ENCODE measurements at places on chromosomes 2 and 18. TPM values are rescaled to one million over a fixed set of nuclear protein-coding genes. Genes with fewer than 3 reads are reported as not detected.

DNA sequence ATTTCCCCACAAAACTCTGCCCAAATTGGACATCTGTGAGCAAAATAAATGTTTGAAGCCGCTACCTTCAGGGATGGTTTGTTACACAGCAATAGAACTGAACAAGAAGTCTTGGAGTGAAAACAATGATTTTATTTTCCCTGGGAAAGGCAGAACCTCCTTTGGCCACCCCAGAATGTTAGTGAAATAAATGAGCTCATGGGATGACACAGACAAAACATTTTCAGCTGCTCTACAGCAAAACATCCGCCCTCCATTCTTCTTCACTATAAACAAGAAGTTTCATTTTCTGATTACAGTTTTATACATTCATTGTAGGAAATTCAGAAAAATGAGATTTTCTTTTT lies 4.3 kb upstream of the EFHD1 start:
- no peak for DNase-seq

DNA sequence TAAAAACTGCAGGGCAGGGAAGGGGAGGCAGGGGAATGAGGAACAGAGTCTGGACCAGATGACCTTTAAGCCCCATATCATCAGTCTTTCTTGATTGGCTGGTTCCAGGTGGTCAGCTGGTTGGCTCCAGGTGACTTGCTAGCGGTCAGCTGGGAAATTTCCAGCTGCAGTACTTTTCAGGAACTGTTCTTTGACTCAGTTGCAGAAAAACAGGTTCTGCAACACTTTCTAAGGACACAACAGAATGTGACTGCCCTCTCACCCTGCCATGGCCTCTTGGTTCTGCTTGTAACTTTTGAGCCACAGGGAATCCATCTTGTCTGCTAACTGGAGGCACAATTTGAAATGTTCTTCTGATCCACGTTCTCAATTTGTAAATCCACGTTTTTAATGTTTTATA lies 278.3 kb upstream of the LRATD1 start:
- no peak for DNase-seq

DNA sequence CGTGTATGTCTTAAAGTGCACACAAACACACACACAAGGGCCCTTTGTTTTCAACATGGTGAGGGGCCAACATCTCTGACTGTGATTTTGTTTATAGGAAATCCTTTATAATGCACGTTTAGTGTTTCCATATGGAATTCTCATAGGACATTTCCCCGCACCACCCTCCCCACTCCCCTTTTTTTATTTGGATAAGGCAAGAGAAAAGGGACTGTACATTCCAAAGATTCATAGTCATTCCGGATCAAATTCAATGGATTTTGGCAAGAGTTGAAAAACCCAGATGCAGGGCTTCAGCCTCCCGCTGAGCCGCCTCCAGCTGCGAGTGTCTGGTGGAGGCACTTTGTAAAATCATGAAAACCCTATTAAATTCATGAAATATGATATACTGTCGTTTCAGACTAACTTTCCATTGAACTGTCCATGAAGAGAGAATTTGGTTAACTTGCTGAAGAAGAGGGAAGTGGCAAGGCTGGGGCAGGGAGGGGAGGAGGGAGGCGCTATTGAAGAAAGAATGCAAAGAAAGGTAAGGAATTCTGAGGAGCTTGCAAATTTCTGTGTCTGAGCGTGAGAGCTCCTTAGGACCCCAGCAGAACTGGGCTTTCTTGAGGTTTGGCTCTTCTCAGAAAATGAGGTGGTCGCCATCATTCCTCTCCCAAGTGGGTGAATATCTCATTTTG lies 25.8 kb upstream of the SLC14A2 start:
- DNase-seq, result peak; percentile 87

Gene KCNJ3
- 0.52 TPM for polyA plus RNA-seq

DNA sequence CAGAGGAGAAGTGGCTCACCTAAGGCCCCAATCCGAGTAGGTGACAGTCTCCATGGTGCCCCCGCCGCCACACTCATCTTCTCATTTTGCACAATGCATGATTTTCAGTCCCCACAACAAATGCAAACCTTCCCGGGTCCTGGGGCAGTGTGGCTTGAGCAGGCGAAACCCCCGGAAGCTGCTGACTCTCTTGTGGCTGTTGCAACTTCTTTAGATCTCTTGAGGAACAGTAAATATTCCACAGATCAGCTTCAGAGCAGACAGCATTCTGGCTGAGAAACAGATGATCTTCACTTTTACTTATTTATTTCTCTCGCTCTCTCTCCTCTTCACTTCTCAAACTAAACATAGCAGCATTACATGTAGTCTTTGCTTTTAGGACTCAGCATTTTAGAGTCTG lies 51.9 kb downstream of the ASAP2 start:
- DNase-seq, result no peak

Gene AOX1
- polyA plus RNA-seq, result 140 TPM

DNA sequence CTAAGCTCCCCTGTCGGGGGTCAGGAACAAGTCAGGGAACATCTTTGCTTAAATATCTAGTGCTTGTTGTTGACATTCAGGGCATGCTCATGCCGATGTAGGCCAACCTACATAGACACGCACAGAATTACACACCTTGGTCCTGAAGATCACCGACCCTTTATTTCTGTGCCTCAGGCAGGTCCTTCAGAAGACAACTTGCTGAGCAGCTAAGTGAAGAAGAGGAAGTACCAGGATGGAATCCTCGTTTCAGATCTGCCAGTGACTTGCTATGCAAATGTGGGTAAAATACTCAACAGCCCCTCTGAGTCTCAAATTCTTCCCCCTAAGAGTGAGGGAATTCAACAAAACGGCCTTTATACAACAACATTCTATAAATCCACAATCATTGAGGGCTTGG lies 494.7 kb downstream of the BCL11A start:
- DNase-seq, result no peak

DNA sequence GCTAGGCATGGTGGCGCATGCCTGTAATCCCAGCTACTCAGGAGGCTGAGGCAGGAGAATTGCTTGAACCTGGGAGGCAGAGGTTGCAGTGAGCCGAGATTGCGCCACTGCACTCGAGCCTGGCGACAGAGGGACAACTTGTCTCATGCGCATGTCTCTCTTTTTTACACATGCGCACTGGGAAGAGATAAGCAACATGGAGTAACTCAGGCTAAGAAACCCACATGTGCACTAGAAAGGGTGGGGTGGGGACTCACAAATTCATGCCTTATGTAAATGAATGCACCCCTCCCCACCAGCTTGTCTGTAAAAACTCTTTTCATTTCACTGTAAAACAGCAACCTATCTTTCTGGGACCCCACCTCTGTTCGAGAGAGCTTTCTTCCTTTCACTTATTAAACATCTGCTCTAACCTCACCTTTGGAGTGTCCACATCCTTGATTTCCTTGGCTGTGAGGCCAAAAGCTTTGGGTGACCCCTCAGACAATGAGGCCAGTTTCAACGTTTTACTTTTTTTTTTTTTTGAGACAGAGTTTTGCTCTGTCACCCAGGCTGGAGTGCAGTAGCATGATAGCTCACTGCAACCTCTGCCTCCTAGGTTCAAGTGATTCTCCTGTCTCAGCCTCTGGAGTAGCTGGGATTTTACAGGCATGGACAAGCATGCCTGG lies 91.6 kb upstream of the RMP24 start:
- no peak for DNase-seq

GRCh38 chr2:239322416-239323086 lies 78.3 kb downstream of the HDAC4 start:
- DNase-seq, result no peak

DNA sequence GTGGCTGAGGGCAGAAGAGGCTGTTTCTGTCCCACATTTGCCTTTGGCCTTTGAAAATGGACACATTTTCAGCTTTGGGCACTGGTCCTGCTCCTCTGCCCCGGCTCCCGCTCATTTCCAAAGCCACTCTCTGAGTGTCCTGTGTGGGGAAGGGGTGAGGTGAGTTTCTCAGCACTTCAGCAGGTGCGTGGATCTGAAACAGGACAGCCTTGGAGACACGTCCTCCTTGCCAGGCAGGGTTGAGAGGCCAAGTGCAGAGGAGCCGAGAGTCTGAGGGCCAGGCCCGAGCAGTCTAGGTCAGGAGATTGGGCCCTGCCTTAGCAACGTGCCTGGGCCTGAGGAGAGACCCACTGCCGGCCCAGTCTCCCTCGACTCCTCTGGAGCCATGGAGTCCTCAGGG lies 21.9 kb upstream of the ALPI start:
- DNase-seq, result no peak

Gene EFR3B
- 0.51 TPM for polyA plus RNA-seq

Gene HADHA
- polyA plus RNA-seq, result 107 TPM

DNA sequence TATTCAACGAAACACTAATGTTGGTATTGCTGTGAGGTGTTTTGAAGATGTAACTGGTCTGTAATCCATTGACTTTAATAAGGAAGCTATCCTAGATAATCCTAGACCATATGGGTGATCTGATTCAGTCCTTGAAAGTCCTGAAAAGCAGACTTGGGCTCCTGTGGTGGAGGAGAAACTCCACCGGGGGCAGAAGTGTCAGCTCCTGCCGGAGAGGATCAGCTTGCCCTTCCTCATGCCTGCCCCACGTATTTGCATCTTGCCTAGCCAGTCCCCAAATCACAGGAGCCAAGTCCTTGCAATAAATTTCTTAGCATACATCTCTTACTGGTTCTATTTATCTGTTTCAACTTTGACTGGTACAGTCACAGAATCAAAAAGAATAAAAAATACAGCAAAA lies 144.2 kb upstream of the DLGAP1 start:
- no peak for DNase-seq

DNA sequence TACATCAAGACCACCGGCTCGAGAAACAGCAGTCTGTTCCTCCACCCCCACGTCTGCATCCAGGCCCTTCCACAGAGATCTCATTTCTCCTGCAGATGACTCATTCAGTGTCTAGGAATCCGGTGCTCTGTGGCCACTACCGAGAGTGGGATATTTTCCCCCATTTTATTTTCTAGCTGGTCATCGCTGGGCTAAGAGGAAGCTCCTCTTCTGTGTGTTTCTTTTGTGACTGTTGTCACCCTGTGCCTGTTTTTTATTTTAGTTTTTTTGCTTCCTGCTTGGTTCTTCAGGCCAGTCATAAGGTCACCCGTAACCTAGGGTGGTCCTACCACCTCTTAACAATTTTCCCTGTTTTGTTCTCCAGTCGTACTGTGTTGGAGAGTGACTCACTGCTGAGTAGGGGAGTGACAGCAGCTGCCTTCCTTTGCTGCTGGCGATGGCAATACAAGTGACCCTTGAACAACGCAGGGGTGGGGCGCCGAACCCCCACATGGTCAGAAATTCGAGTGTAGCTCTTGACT lies 6.7 kb downstream of the RAMP1 start:
- no peak for DNase-seq

DNA sequence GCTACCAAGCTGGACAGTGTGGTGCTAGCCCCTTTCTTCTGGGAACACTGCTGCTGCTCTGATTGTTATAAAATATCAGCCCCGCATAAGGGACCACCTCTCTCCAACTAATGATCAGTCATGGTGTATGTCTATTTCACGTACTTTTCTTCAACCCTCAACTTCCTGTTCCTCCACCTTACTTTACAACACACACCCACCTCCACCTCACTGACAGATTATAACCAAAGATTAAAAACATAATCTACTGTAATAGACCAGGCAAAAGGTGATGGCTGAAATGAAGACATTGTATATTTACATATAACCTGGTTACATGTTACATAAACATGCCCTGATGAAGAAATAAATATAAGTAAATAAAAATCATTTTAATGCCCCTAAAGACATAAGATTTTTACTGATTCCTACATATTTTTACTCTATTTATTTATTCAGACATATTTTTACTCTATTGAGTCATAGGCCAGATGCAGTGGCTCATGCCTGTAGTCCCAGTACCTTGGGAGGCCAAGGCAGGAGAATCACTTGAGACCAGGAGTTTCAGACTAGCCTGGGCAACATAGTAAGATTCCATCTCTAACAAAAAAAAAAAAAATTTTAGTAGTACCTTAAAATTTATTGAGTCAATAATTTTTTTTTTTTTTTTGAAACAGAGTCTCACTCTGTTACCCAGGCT lies 12.8 kb downstream of the STK39 start:
- DNase-seq, result no peak

DNA sequence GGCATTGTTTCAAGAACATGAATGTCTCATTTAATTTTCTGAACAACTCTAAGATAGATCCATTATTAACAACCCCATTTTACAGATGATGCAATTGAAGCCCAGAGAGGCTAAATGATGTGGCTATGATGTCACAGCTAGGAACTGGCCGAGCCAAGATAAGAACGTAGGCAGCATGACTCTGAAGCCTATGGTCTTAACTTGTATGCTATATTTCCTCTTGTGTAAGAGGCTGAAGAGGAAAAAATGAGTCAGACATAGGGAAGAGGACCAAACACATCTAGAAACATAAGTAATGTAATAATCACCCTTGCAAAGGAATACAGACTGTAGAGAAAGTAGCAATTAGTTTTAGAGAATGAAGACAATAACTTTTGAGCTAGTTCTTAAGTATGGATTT lies 416.8 kb downstream of the FIGN start:
- no peak for DNase-seq

DNA sequence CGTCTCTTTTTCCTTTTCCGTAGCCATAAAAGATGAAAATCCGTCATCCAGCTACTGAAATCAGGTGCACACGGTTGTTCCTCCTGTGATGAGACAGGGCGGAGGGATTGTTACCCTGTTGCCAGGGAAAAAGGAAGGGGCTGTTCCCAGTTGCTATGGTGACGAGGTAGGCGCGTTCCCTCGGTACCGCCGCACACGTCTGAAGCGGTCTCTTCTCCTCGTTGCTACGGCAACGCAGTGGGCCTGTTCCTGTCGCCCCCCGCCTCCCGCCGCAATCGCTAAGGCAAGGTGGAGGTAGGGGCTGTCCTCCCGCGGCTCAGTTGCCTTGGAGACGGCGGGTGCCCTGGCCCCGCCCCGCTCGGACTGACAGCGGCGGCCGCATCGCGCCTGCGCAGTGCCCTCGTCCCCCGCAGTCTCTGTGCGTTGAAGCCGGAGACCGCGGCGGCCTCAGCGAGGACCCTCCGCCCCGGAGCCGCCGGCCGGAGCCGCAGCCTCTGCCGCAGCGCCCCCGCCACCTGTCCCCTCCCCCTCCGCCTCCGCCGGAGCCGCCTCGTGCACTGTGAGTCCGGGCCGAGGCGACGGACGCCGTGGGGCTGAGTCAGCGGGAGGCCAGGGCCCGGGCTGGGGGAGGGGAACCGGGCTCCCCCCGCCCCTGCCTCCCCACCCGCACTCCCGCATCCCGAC lies at the start of gene MAPRE3:
TSS of gene MAPRE3 (plus strand) at position 394 of the 684 bp plus-strand sequence. CDS start 51,582 bp downstream, outside the sequence.
- DNase-seq, result peak; percentile 71

- no peak for DNase-seq
These were observed 17.4 kb downstream of the TPGS2 start for GRCh38 chr18:36811430-36811829.

GRCh38 chr2:40384714-40385113 lies 67.2 kb downstream of the SLC8A1 start:
- no peak for DNase-seq

- no peak for DNase-seq
These were observed 403.4 kb downstream of the RIT2 start for GRCh38 chr18:42712065-42712464.

Measured in urinary bladder (tissue), 4 donors.